ENCODE measurements at places on chromosomes 7 and 10.

DNA sequence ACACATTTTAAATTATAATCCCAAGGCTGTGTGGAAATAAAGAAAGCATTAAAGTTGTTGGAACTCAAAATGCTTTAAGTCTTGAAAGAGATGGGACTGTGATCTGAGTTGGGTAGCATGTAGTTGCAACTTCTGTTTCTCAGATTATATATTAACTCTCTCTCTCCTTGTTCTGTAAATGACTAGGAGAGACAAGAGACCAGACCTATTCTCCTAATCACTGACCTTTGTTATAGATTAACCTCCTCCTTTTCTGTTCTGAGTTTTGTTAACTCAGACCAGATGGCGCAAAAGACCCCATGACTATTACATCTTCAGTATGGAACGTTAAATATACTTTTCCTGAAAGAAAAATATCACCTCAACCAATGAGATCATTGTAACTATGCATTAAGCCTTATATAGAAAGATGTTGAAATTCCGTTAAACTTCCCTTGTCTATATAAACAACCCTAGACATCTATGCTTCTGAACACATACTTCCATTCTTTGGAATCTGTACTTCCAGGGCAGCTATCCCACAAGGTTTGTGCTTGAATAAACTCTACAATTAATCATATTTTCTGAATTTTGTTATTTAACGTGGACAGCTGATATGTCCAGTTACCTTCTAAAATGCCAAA, 143.5 kb upstream of the TRIM24 start:
- DNase-seq: no peak

DNA sequence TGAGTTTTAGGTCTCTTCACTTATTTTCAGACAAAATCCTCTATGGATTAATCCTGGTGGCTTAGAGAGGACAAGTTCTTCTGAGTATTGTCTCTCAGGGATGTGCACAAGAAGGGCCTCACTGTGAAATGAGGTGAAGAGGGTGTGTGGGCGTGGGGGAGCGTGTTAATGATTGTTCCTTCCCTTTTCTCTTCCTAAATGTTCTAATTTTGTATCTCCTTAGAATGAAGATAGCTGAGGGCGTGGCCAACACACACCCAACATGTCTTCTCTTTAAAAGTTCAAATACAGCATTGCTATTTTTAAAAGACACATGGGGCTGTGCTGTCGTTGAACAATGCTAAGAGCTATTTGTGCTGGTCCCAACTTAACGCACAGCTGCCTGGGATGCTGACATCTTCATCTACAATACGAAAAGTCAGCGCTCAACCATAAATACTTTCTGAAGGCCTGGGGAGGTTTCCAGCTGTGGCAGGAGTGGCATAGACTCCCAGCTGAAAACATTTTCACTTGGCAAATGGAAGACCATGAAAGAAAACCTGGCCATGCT, 135.9 kb downstream of the JCAD start:
- no peak for DNase-seq

- no peak for DNase-seq
Observed at GRCh38 chr10:3270577-3271316, 98.2 kb upstream of the PITRM1 start.

DNA sequence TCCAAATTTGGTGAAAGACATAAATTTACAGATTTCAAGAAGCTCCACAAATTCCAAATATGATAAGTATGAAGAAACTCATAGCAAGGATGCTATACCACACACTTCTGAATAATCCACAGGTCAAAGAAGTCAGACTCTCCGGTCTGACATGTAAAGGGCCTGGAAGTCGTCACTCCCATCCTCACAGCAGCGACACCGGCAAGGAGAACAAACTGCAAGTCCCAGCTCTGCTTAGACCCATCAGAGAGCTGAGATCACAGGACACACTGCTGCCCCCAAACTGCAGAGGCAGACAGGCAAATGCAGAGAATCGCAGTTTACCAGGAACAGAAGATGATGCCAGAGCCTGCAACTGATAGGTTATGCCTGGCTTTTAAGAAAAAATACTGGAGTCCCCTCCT, 62.0 kb downstream of the AMZ1 start:
- no peak for DNase-seq
